Urinary bladder (tissue), 4 donors: ENCODE measurements at places on chromosomes 5 and 9. TPM values are rescaled to one million over a fixed set of nuclear protein-coding genes. Genes with fewer than 3 reads are reported as not detected.

GRCh38 chr9:131500939-131501541 is 1.7 kb upstream of the POMT1 start:
- DNase-seq = no peak

Gene KIF4B
- 0.05 TPM for total RNA-seq

Gene SH3PXD2B
- total RNA-seq = 24.3 TPM

Gene OR1Q1
- not detected for total RNA-seq

- no peak for DNase-seq
Observed at GRCh38 chr5:37876943-37877342, 37.1 kb upstream of the GDNF start.

DNA sequence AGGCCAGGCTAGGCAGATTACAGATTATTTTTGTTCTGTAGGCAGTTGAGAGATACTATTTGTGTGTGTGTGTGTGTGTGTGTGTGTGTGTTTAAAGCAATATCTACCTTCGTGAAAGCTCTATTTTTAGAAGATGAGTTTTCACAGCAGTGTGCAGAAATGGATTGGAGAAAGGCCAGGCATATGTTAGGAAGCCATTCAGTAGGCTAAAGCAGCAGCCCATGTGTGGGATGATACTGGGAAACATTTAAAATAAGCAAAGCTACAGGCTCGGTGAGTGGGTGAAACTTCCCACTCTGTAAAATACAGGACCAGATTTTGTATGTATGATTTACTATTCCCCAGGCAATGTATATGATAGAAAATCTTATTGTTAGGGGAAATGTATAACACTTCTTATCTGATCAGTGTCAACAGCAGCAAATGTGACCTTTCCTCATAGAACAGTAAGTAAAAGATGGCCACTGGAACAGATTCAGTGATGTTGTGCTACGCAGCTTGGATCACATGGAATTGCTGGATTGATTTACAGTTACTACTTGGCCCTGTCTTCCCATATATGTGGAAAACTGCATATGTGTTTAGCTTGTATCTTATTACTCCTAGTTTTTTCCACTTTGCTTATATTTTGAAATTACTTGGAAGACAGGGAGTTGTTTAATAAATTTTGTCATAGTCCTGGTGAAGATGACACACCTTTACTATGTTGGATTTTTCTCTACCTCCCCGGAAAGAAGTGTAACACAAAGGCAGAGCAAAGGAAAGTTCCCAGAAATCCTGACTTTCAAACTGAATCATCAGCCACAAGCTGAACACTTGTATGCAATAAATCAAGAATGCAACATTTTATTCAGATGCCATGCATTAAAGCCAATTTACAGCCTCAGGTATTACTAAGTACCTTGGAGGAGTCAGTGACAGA is 1077.7 kb upstream of the SEMA6A start:
- peak; percentile 36 for DNase-seq

Gene CER1
- 0.74 TPM for total RNA-seq

Gene ADAMTSL1
- total RNA-seq = 42.3 TPM

GRCh38 chr9:121499427-121500164 is at the start of gene GGTA1:
Gene GGTA1 (minus strand): TSS chr9:121499844. CDS start chr9:121467922, 31,922 bp downstream.
- DNase-seq = no peak

GRCh38 chr5:151088986-151089385 is 8.2 kb upstream of the TNIP1 start:
- DNase-seq = no peak

Gene PCDHB12
- total RNA-seq = 6.9 TPM

Gene ECM2
- 64.1 TPM for total RNA-seq

- DNase-seq = no peak
Observed at GRCh38 chr9:70479880-70480291, 65.4 kb upstream of the KLF9 start.

GRCh38 chr9:29773676-29774075 is 2200.4 kb upstream of the C9orf72 start:
- no peak for DNase-seq

DNA sequence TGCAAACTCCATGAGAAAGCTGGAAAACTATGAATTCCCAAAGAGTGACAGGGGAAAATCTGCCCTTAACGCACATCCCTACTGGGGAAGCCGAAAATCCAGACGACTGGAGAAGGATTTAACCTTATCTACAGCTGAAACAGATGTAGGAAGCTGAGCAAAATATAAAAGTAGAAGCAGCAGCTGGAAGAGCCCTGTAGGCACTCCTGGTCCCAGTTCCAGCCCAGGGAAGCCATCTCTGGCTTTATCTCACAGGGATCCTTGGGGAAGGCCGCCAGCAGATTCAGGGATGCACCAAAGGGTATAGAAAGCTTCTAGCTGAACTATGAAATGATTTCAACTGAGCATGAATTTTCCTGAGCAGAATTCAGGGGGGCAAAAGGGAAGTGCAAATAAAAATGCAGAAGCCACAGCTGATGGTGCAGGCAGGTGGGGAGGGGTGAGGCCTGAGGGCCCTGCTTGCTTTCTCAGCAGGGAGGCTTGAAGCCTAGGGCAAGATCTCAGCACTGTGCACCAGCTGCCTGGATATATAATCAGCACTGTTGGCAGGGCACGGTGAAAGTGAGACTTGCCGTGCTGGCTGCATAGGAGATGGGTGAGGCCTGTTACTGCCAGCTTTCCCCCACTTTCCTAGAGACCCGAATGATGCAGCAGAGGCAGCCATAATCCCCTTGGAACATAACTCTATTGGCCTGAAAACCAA is 2019.5 kb upstream of the NUDT12 start:
- no peak for DNase-seq

DNA sequence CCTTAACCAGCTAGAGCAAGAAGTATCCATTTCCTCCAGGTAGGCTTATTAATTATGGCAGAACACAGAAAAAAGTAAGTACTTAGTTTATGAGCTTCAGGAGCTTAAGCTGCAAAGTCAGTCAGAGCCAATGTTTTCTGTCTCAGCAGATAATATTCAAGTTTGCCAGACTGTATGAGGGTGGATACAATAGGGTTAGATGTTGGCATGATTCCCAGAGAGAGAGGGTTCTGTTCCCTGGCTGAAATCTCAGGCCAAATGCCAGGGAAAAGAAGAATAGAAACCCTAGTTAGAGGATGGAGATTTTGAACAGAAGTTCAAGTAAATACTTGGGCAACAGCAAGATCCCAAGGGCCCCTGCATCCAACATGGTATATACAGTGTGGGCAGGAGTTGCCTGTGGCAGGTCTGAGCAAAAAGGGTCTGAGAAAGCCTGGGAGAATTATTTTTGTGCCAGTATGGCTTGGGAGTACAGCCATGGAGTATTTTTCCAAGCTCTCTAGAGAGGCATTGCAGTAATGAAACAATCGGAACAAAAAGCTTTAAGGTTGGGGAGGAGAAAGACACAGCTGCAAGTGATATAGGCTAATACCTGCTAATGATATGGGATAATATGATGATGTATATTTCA is 31.0 kb upstream of the ISOC1 start:
- DNase-seq = no peak

DNA sequence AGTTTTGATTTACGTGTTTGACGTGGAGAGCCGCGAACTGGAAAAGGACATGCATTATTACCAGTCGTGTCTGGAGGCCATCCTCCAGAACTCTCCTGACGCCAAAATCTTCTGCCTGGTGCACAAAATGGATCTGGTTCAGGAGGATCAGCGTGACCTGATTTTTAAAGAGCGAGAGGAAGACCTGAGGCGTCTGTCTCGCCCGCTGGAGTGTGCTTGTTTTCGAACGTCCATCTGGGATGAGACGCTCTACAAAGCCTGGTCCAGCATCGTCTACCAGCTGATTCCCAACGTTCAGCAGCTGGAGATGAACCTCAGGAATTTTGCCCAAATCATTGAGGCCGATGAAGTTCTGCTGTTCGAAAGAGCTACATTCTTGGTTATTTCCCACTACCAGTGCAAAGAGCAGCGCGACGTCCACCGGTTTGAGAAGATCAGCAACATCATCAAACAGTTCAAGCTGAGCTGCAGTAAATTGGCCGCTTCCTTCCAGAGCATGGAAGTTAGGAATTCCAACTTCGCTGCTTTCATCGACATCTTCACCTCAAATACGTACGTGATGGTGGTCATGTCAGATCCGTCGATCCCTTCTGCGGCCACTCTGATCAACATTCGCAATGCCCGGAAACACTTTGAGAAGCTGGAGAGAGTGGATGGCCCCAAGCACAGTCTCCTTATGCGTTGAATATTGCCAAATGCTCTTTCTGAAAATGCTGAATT is 850 bp downstream of the RRAGA start:
- no peak for DNase-seq

- no peak for DNase-seq
Observed at GRCh38 chr5:71938895-71939294, 168.4 kb upstream of the MAP1B start.

DNA sequence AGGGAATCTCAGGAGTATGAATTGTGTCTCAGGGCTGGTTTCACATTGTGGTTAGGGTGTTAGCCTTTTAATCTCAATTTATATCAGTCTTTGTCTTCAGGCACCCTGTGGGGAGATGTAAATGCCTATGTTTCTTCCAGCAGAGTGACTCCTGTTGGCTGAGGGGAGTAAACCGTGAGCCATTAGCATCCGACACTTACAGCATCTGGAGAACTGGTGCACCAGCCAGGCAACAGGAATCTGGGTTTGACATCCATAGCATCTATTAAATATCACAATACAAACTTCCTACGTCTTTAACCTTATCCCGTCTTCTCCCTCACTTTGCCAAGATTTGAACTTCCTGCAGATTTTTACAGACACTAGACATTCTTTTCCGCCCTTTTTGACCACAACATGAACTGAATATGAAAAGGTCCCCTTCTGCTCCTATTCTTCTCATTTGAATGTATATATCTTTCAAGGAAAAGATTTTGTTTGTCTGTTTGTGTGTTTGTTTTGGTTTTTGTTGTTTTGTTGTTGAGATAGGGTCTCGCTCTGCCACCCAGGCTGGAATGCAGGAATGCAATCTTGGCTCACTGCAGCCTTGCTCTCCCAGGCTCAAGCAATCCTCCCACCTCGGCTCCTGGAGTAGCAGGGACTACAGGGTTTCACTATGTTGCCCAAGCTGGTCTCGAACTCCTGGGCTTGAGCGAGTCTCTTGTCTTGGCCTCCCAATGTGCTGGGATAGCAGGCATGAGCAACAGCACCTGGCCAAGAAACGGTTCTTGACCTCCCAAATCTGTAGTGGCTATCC is 626.2 kb downstream of the TLR4 start:
- DNase-seq = no peak

DNA sequence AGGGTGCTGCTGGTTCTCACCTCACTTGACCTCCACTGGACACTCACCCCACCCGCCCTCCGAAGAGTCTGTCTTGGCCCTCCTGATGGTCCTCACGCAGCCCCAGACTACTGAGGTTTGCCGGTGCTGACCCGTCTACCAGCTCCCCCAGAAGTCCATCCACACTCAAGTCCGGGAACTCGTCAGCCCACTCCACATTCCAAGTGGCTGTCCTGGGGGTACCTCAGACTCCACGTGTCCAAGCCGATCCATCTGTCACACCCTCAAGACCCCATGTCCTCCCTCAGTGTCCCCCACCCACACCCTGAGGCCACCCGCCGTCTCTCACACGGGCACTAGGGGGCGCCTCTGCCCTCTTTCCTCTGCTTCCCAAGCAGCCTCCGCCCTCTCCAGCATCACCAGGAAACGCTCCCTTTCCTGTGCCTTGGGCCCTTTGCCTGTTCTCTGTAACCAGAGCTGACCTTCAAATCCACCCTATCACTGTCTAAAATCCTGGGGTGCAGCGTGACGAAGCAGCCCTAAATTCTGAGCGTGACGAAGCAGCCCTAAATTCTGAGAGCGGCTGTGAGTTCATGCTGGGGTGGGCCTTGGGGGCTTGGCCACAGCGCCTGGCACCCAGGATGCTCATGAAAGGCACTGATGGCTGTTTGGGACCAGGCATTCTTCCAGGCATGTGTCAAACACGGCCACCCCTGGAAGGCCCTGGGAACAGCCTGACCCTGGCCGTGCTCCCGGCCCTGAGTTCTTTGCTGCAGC is 95.7 kb downstream of the KCNT1 start:
- no peak for DNase-seq

DNA sequence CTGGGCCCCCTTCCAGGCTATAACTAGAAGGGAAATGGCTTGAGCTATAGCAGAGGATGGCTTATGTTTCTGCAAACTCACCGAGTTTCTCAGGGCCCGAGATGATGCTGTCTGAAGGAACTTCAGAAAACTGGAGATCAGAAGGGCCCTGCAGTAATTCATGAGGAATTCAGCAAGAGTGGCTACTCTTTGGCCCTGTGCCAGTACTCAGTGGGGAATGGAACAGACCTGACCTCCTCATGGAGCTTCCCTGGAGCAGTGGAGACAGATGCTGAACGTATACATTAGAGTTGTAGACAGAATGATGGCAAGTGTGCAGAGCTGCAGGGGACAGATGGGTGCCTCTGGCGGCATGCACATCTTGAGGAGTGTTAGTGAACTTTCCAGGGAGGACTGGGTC is 17.3 kb upstream of the SMIM32 start:
- no peak for DNase-seq

GRCh38 chr9:120242116-120242811 is 337.7 kb downstream of the CDK5RAP2 start:
- DNase-seq = no peak

Gene NUTM2G
- not detected for total RNA-seq

Gene TAS2R1
- total RNA-seq = not detected

GRCh38 chr5:94693043-94693822 is 74.8 kb downstream of the SLF1 start:
- peak; percentile 17 for DNase-seq

GRCh38 chr5:158163451-158164295 is 304.7 kb upstream of the CLINT1 start:
- DNase-seq = no peak

- DNase-seq = no peak
Observed at GRCh38 chr9:114339130-114339908, 9.7 kb downstream of the ORM2 start.

- no peak for DNase-seq
Observed at GRCh38 chr5:141507387-141508091, 18.7 kb downstream of the PCDHGC5 start.

DNA sequence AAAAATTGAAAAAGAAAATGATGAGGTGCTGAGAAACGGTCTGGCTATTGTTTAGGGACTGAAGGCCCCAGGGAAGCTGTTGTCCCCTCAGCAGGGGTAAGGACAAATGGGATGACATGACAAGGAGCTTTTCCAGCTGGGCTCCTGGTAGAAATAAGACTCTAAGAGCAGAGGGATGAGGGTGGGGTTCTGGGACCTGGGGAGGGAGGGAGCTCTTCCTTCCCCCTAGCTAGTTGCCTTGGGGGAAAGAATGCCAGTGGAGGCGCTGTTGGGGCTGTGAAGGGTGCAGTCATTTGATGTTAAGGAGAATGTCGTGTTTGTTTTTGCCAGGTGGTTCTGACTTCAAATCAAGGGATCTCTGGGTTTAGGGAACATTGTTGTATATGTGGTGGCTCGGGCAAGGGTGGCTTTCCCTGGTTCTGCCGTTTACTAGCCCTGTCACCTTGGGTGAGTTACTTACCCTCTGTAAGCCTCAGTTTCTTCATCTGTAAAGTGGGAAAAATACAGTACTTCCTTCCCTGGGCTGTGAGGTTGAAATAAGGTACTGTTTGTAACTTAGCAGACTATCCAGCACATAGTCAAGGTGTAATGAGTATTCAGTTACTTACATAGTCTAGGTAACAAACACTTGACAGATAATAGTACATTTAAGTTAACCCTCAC is 47.8 kb downstream of the WWC1 start:
- no peak for DNase-seq

Gene ARL10
- total RNA-seq = 20.8 TPM
